ENCODE measurements at places on chromosomes 5 and 9.

- no peak for DNase-seq
Observed at GRCh38 chr5:180153099-180153498, 55.9 kb downstream of the RASGEF1C start.

- DNase-seq, result no peak
Observed at GRCh38 chr5:99586878-99587277, 658.1 kb upstream of the CHD1 start.

DNA sequence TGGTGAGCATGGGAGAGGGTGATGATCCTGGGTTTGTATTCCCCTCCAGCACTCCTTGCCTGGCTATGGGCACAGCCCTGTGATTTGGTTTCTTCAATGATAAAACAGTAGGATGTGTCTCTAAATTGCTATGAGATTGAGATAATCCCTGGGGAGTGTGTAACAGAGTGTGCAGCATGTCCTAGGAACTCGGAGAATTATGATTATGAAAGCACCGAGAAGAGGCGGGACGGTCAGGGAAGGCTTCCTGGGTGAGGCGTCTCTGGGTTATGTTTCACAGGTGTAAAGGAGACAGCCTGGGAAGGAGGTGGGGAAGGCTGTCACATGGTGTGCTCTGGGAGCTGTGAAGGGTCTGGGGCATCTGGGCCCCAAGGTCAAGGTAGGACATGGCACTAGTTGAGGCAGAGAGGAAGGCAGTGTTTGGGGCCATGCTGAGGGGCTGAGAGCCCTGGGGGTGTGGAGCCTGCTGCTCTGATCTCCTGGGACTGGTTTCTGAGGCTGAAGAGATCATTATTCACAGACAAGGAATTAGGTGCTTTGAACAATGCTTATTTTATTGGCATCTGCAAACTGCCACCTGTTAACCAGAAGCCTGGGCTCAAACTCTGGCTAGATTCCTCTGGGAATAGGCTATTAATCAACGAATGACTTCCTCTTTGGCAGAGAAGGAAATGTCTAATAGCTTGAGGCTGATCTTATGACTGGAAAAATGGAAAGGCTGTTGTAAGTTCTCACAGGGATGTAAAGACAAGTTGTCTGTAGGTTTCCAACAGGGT lies 73.8 kb upstream of the IL12B start:
- DNase-seq, result no peak

- DNase-seq, result no peak
Observed at GRCh38 chr5:143495821-143496275, 92.4 kb upstream of the NR3C1 start.

DNA sequence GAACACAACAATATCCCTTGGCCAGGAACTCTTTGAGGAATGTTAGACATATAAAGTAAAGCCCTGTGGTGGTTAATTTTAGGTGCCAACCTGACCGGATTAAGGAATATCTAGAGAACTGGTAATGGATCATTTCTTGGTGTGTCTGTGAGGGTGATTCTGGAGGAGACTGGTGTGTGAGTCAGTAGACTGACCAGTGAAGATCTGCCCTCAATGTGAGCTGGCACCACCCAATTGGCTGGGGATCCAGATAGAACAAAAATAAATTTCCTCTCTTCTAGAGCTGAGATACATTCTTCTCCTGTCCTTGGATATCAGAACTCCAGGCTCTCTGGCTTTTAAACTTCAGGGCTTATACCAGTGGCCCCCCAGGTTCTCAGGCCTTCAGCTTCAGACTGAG lies 56.2 kb upstream of the TNPO1 start:
- DNase-seq, result no peak

- DNase-seq, result no peak
Observed at GRCh38 chr9:112894041-112894440, 3.4 kb upstream of the SLC46A2 start.

- no peak for DNase-seq
Observed at GRCh38 chr5:105554568-105555169, 1992.1 kb upstream of the NUDT12 start.

DNA sequence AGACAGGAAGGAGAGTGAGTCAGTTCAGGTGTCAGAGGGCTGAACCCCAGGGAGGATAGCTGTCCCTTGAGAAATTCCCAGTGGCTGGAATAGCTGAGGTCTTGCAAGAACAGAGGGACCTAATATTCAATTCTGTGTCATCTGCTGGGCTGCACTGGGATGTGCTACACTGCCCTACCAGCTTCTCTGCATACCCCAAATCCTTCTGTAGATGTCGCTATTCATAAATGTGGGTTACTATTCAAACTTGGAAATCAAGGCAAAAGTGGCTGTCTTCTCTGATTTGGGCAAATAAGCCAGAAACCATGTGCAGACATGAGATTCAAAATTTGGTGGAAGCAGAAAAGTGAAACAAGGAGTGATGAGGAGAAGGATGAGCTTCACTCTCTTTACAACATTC lies 16.3 kb downstream of the TNFSF8 start:
- no peak for DNase-seq

GRCh38 chr9:101326501-101326900 lies 58.3 kb downstream of the BAAT start:
- no peak for DNase-seq

- no peak for DNase-seq
Observed at GRCh38 chr5:160221082-160221481, 8.2 kb upstream of the FABP6 start.

DNA sequence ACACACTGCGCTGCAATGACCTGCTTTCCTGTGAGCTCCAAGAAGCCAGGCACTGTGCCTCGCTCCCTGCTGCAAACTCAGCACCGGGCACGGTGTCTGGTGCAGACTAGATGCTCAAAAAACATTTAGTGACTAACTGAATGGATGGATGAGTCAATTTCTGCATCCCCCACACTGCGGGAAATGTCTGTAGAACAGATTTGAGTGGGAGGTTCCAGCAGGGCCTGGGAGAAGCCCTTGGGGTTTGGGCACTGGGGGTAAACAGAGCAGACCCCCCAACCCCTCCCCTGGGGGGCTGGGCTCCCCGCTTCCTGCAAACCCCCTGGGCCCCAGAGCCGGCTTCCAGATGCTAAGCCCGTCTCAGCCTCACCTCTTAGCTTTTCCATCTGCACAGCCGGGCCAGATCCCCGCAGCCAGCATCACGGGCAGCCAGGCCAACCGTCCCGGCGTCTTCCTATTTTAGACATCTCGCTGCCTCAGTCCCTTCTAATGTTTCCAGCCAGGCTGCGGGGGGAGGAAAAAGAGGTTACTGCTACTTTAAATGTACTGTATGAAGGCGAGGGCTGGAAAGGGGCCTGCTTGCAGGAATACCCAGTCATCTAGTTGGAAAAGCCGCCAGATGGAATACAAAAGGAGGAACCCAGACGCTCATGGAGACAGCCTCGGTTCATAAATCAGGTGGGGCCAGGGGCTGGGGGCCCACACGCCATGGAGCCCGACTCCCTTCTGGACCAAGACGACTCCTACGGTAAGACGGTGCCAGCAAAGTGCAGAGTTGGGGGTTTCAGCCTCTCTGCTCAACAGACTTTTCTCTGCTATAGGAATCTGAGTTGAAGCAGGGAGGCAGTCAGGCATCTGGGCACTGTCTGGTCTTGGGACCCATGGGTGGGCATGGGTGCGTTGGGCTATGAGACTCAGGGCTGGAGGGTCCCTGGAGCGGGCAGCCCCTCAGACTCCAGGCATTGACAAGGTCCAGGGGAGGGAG lies 67.1 kb upstream of the GGTA1 start:
- DNase-seq, result no peak

DNA sequence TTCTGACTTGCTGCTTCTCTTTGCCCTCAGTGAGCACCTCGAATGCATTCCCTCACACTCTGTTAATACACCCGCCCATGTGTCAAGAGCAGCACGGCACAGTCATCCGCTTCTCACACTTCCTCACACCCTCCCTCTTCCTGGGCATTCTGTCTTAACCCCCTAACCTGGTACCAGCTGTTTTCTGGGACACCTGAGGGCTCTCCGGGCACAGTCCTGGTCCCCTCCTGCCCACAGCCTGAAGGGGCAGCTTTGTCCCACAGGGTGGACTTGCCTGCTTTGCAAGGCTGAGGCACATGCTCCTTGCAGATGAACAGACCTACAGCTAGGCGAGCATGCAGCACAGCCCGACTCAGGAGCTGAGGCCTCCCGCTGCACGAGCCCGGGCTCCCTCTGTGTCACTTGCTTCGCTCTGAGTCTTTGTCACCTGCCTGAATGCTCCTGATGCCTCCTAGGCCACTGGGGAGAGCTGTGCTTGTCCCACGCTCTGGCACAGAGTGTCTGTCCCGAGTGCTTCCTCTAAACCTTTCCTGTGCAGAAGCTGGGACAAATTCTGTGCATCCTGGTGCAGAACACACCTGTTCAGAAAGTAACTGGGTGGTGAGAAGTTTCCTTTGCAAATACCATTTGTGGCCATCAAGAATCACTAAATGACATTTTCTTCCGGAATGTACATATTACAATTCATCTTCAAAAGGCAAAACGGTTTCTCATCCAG lies 47.8 kb downstream of the AHRR start:
- DNase-seq, result no peak

DNA sequence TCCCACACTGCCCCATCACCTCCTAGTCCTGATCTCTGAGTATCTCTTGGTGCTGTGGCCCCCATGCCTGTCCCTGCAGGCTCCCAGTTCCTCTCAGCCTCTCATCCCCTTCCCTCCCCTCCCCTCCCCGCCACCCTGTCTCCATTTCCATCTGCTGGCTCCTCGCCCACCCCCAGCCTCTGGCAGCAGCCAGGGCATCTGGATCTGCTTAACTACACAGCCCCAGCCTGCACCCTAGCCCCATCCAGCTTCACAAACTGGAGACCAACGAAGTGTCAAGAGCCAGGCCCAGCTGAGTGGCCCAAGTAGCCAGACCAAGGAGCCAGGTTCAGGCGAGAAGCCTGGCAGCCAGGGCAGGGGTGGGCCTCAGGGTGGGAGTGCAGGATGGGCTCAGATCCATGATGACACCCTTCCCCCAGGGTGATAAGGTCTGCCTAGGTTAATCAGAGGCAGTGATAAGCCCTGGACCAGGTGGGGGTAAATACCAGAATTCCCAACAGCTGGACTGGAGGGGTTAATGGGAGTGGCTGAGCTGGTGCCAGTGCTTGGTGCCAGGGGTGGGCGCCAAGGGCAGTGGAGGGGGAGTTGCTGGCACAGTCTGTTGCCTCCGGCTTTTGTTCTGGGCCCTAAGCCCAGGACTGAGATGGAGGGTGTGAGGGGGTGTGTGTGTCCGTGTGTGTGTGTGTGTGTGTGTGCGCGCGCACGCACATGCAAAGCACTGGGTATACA lies 2.5 kb downstream of the IL11RA start:
- DNase-seq, result no peak

DNA sequence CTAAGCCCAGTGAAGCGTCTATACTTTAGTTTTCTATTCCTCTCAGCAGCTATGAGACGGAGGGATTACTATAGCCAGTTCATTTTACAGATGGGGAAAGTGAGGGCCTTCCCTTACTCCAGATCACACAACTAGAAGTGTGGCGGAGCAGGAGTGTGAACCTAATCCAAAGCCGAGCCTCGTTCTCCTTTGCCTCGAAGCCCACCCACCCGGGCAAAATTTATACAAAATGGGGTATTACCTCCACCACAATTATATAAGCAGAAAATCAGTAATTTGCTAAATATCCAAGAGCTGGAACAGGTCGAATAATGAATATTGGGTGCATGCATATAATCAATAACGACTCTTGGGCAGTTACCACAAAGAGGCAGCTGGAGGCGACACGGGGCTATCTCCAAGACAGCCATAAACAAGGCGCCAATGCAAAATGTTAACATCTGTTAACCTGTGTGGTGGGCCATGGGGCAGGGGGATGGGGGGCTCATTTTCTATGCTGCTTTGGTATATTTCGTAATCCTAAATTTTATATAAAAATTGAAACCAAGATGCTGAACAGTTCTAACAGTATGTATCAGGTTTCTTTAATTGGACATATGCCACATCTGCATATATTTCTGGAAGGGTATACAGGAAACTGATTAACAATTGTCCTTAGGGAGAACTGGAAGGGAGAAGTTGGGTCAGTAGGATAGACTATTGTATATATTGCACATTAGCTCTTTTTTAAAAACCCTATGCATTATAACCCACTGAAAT lies 1.2 kb upstream of the RNF44 start:
- DNase-seq, result no peak

DNA sequence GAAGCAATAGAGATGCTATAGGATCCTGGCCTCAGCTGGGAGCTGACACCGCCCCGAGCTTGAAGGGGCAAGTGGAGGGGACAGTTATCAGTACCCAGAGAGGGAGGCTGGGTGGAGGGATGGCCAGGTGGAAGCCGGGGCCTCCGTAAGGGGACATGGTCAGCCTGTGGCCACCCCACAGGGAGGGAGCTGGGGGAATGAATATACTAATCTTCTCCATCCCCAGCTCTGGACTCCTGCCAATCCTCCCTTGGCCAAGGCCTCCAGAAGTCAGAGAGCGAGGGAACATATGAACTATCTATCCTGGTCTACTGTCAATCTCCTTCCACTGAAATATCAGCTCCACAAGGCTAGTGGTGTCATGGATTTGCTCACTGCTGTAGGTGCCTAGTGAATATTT lies 109.3 kb downstream of the BOD1 start:
- DNase-seq, result no peak

DNA sequence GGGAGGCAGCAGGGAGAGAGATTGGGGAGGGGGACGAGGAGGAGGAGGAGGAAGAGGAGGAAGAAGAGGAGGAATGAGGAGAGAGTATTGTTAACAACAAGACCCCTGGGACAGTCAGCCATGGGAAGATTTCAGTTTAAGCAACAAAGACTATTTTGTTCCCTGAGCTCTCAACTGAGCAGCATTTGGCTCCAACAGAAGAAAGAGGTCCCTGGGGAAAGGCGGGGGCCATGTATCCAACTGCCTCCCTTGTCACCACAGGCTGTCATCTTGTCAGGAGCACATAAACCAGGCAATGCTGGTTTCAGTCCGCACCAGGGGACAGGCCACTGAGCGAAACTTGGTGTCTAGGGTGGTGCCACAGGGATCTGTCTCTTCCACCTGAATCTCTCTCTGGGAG lies 316.1 kb downstream of the TLE1 start:
- DNase-seq, result no peak

GRCh38 chr5:57842364-57843058 lies 359.9 kb upstream of the ACTBL2 start:
- no peak for DNase-seq

- no peak for DNase-seq
Observed at GRCh38 chr9:91305596-91306295, 56.0 kb downstream of the AUH start.

DNA sequence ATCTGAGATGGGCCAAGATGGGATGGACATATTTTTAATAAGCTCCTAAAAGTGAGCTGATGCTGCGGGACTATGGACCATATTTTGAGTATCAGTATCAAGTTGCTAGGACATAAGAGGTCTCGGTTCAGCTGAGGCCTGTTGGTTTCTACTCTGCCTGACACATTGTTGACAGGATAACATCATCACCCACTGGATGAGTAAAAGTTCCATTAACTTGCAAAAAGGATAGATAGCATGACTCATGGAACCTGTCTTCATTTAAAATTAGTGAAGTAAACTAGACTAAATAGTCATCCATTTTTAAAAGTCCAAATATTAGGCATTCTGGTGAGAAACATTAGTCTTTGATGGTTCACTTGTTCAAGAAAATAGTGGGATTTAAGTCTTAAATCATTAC lies 33.3 kb downstream of the PARP8 start:
- no peak for DNase-seq

DNA sequence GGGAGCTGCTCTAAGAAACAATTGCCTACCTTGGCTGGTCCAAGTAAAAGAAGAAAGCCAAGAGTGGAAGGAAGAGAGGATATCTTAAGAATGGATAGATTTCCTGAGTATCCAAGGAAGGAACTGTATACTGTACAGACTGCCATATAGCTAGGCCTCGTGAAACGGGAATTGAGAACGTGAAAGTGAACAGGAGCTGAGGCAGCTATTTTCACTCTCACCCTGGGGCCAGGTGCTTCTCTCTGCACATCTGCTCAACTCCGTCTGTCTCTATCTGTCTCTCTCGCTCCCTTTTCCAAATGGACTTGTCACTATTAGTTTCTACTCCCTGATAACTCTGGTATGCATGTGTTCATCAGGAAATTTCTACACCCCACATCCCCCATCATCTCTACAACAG lies 35.9 kb upstream of the TESK1 start:
- no peak for DNase-seq

All from central memory CD4-positive, alpha-beta T cell (primary cell).